ENCODE measurements at places on chromosomes 5 and 9.

DNA sequence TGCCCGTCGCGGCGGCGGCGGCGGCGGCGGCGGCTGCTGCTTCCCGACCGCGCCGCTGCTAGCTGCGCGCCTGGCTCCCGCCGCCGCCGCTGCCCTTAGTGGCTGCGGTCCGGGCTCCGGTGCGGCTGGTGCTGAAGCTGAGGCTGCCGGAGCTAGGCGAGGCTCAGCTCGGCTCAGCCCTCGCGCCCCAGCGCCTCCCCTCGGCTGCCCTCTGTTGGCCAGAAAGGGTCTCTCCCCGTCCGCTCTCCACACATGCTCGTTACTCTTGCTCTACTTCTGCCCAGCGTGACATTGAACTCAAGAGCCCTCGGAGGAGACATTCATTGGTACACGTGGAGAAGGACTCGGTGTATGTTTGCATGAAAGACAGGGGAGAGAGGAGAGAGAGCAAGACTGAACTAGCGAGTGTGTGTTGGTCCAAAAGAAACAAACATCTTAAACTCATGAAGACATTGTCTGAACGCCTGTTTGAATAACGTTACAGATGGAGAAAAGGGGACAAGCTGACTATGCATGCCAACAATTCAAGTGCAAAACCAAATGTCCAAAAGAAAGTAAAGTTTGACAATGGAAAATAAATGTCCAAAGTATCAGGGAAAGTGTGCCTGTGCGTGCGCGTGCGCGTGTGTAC is at the start of gene HCN1:
TSS of gene HCN1 (minus strand) at position 175 of the 631 bp plus-strand sequence.
- DNase-seq, result peak; percentile 75

GRCh38 chr9:109894473-109894872 is 114.5 kb downstream of the PALM2AKAP2 start:
- DNase-seq, result peak; percentile 49

DNA sequence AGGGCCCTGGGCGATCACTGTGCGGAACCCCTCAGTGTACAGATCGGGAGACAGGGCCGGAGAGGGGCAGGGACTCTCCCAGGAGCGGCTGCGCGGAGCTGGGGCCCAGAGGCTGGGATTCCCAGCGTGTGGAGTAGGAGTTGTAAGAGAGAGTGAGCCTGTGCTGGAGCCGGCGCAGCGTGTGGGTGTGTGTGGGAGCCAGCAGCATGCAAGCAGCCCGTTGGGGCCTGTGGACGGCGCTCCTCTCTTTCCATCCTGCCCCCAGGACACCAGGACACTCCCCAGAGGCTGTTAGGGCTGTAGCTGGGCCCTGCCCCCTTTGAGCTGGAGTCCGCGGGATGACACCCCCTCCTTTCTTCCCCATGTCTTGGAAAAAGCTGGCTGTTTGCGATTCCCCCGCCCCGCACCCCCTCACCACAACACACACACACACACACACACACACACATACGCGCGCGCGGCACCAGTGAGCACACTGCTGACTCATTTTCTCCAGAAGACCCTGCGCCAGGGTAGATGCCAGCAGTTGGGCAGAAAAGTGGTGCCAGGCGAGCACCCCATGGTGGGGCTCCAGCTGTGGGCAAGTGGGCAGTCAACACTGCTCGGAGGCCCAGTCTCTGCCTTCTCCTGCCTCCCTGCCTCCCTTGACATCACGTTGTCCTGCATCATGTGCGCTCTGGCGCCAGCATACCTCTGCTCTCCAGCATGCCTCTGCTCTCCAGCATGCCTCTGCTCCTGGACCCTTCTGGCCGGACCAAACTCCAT is 1.5 kb downstream of the COL27A1 start:
- peak; percentile 65 for DNase-seq

GRCh38 chr5:14330729-14331385 is 187.7 kb downstream of the TRIO start:
- DNase-seq, result no peak

- DNase-seq, result peak; percentile 58
Observed at GRCh38 chr5:91269198-91269597, 113.9 kb downstream of the ARRDC3 start.

- DNase-seq, result no peak
Observed at GRCh38 chr5:33848554-33848953, 43.2 kb downstream of the ADAMTS12 start.

DNA sequence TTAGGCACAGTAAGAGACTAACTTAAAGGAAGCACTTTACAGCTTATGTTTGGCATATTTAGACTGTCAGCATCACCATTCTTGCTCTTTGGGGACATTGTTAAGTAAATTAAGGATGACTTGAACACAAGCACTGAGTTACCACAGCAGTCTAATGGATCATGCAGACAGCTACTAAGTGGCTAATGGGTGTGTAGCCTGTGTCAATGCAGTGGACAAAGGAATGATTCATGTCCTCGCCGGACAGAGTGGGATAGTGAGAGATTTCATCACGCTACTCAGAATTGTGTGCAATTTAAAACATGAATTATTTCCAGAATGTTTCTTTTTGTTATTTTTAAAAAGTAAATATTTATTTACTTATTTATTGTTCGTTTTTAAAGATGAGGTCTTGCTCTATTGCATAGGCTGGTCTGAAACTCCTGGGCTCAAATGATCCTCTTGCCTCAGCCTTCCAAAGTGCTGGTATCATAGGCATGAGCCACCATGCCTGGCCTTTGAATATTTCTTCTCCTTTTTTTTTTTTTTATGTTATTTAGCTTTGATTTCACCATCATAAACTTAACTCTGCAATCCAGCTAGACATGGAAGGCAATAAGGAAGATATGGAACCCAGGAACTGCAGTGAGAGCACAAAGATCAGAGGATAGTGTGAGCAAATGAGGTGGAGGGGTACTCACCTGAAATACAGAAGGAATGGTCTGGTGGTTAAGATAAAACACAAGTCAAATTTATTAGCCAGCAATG is 53.0 kb upstream of the KLF4 start:
- no peak for DNase-seq

DNA sequence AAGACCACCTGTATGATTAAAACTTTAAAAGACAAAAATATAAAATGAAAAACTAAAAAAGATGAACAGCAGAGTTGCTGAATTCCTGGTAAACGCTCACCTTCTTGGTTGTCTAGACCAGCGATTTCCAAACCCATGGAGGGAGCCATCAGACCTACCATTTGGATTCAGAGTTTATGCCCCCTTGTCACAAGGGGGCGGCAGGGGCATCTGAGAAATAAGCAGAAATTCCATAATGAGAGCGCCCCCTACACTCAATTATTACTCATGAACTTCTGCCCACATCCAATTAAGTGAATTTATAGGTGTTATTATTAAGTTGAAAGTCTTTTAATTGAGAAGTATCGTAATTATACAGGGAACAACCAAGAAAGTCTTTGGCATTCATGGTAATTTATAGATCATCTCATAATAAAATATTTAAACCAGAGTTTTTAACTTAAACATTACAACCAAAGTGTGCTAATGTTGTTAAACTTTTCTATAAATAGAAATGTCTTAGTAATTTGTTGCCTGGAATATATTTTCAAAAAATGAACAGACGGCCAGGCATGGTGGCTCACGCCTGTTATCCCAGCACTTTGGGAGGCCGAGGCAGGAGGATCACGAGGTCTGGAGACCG is 35.2 kb upstream of the SPATA31C2 start:
- DNase-seq, result peak; percentile 67

GRCh38 chr5:107469485-107470294 is 201.0 kb downstream of the EFNA5 start:
- no peak for DNase-seq

DNA sequence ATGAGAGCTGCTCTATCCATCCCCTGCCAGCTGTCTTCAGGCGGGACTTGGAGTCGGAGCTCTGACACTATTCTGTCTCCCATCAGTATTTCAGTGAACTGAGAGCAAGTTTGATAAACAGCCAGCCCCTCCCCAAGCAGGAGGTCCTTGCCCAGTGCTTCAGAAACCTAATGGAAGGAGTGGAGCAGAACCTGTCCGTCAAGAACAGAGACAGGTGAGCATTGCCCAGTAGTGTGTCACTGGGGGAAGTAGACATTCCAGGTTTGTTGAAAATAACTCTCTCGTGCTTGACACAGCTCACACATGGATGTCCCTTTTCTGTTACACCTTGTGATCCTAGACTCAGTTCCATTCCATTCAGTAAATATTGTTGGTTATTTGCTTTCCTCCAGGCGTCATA is 13.2 kb upstream of the TLX3 start:
- DNase-seq, result no peak

DNA sequence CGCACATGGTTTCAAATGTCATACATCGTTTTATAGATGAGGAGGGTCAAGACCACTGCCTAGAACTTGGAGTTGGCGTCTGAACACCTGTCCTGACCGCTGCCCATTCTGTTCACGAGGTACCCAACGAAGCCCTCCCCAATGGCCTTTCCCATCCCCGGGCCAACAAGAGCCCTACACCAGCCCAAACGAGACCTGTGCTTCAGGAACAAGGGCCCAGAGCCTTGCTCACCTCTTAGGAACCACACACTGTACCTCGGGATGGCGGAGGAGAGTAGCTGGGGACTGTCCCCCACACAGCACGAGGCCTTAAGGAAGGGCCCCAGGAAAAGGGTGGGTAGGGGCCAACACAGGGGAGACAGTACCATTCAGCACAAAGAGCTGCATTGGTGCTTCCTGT is 3.0 kb downstream of the SURF6 start:
- DNase-seq, result no peak

DNA sequence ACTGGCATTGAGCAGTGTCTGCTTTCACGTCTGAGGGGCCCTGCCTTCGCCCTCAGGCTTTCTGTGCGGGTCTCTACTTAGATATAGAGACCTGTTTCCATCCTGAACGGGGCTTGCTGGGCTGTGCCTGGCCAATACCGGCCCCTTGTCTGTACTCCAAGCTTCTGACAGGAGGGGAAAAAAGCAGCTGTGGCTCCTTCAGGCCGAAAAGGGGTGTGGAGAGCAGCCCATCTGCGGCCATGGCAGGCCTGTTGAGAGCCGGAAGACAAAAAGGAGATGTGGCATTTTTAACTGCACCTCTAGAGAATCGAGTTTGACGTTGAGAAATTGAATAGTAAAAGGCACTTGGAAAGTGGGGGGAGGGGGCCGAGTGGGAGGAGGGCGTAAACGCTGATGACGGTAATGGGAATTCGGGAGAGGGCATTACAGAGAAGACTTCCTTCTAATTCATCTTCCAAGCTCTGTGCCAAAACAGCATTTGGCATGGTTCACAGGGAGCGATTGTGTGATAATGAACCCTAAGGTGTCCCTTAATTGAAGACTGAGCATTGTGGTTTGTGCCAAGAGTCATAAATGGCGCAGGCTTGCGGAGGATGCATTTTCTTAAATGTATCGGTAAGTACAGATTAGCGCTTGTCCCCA is 25.1 kb upstream of the PRDM12 start:
- DNase-seq, result no peak

DNA sequence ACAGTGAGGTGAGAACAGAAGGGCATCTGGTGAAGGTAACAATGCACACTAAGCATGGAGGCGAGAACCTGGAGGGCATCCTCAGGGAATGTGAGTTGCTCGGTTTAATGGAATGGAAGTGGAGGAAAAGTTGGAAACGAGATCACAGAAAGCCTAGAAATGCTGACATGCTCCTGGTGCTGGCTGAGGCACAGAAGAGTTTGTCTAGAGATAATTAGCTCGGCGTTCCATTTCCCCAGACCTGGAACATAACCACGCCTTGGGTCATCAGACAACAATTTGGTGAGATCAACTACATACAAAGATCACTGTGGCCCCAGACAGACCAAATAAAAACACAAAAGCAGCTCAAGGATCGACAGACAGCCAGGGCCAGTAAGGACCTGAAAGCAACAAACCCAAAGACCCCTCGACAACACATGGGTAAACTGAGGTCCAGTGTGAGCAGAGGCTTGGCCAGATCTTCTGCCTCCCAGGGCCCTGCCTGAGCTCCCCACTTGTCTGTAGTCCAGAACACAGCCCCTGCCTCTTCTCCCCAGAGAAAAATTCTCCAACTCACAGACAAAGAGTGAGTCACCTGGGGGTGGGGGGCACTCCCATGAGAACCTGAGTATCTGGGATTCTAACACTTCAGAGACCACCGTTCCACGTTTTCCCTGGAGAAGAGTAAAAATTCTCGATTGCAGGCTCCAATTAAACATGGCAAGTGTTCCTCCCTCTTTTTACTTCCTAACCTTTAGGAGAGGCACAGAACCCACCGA is 52.5 kb downstream of the SHB start:
- no peak for DNase-seq

DNA sequence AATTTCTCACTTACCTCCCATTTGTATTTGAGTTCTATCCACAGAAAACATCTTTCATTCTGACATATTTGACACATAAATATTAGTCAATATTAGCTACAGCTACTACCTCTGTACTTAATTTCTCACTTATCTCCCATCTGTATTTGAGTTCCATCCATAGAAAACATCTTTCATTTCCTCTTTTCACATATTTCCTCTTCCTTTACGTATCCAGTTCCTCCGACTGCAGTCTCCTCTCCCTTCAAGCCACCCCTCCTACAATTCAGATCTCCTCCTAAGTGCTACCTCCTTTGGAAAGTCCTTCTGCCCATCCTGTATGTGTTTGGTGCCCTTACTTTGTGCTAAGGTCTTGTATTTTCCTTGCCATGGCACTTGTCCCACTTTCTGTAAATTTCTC is 1.6 kb downstream of the SREK1IP1 start:
- no peak for DNase-seq

DNA sequence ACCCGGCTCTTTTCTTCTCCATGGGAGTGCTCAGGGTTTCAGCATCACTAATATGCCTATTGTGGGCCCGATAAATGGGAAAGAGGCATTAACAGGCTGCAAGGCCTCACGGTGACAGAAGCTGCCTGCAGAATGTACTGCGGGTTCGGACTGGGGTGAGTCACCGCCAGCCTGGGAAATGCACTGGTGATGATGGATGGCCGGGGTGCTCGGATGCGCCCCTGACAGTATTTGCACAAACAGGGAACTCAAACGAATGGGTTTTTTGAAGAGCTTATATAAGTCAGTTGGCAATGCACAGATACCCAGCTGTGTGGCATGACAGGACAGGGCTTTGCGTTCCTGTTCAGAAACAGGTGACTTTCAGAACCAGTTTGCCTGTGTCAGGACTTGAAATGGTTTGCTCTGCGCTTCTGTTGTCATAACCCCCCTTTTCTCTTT is 42.0 kb upstream of the PITX1 start:
- DNase-seq, result no peak

- DNase-seq, result no peak
Observed at GRCh38 chr9:128145536-128145935, 3.7 kb upstream of the LCN2 start.

DNA sequence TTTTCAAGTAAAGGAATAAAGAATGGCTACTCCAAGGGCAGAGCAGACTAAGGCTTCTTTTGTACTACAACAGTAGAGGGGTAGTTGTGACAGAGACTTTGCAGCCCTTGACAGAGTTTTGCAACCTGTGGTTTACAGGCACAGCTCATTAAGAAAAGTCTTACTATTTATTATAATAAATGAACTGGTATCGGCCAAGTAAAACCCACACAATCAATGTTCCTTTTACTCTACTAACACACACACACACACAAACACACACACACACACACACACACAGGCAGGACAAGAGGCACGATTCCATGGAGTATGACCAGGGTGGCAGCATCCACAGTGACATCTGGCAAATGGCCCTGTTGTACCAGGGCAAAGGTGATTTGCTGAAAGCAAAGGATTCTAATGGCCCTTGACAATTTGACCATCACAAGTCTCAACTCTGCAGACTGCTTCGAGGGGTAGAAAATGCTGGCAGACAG is 59.1 kb upstream of the GOLPH3 start:
- DNase-seq, result no peak
